ENCODE measurements at places on chromosomes 5 and 9.

GRCh38 chr5:86768699-86769202 lies 151.0 kb downstream of the COX7C start:
- DNase-seq = no peak

DNA sequence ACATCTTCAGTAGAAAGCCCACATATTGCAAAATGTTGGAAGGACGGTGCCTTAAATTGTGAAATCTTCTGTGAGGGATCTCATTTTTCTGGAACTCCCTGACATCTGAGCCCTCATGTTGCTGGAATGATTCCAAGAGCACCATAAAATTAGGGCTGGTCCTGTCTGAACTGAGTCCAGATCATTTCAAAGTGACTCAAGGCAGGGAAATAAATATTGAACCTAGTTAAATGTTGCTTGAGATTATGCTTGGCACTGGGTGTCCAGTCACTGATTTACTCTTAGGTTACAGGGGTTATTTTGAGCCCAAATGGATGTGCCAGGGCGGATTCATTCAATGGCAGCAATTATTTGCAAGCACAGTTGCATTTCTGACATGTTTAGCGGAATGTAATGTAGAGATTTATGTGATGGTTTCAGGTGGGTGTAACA lies 437.0 kb downstream of the PIK3R1 start:
- DNase-seq = no peak

DNA sequence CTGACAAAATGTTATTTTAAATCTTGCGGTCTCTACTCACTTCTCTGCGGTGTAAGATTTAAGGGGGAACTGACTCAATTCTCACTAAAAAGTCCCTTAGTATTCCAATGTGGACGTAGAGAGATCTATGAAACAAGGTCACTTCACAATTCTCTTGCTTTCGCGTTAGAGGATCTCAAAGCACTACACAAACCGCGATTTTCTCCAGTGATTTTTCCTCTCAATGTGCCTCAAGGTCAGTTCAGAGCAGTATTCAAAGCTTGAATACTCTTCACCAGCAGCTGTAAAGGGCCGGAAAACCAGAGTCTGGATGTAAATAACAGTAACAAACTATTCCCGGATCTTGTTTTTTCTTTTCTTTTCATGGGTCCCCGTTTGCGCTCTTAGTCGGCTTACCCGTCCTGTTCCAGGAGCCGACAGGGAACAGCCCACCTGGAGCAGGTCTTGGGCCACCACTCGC lies 128.2 kb downstream of the TMEM161B start:
- no peak for DNase-seq

- no peak for DNase-seq
These were observed 220.9 kb upstream of the TUT7 start for GRCh38 chr9:86575137-86575536.

DNA sequence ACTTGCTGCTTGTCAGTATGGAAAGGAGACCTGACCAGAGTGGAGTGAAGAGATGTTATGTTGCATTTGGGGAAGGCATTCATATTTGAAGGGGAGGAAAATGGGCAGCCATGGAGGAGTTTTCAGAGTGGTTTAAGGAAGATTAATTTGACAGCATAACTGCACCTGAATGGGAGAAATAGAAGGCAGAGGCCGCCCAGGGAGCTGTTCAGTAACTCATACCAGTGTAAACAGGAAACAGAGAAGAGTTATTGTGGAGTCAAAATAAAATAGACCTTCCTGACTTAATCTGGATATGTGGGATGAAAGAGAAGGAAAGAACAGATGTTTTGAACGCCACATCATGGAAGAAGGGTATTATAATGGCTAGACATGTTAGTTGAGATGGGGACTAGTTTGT lies 13.4 kb downstream of the SLC44A1 start:
- no peak for DNase-seq

DNA sequence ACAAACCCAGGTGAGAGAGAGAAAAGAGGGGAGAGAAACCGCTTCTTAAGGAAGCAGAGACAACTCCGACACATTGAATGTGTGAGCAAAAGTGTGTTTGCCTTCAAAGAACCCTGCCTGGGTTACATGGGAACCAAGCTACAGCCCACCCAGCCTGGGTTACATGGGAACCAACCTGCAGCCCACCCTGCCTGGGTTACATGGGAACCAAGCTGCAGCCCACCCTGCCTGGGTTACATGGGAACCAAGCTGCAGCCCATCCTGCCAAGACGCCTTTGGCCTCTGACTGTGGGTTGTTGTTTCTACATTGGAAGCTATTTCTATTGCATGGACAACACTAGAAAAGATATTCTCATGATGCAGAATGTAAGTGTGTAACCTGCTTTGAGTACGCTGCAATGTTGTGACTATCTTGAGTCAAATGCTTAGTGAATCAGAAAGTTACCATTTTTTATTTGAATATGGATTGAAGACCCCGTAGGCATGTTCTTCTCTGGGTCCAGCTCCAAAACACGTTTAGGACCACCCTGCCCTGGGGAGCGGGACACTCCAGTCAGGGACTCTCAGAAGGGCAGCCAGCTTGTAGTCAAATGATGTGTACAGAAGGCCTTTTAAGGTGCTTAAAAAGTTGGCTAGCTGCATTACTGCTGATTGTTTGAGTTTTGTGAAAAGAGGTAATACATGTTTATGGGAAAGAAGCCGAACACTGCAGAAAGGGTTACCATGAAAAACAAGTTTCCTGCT lies 39.1 kb upstream of the UNC5A start:
- no peak for DNase-seq

- no peak for DNase-seq
These were observed 47.9 kb upstream of the BASP1 start for GRCh38 chr5:17169507-17169906.

GRCh38 chr9:111065414-111065813 lies 27.1 kb upstream of the LPAR1 start:
- no peak for DNase-seq

- DNase-seq = no peak
These were observed 19.4 kb upstream of the NOTCH1 start for GRCh38 chr9:136565086-136565714.

DNA sequence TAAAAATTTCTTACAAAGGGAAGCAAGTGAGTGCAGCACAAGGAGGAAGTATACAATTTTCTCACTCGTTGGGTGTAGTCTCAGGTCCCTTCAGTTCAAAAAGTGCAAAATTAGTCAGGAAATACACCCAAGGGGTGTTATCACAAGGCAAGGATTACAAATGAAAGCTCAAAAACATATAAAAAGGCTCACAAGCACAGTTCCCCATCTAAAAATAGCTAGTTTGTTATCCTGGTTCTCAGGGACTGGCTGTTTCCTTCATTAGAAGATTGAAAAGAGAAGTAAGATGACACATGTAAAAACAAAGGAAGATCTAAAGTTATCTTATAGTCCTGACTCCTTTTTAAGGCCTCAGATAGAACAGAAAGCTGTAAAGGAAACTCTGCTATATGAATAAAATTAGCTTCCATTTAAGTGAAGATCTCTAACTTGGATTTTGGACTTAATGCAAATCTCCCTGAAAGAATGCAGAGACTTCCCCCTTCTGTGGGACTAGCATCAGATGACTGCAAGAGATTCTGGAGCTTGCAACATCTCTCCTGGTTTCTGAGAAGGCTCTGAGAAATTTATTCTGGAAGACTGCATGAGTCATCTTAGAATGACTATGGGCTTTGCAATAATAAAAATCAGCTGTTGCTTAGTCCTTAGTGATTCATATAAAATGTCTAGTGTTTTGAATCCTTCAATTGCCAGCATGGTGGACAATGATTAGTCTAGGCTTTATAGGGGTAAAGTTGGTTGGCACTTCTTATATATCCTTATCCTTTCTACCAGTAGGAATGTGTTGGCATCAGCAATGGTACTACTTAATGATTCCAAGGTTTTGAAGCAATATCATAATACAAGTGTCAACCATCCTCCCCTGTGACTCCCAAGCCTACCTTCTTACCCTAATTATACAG lies 25.4 kb downstream of the DAB2 start:
- no peak for DNase-seq

- DNase-seq = no peak
These were observed at the start of gene PCDHA13 for GRCh38 chr5:140881889-140882590. Gene PCDHA13, plus strand, starts transcription at chr5:140882124. Its CDS starts 145 bp downstream, at chr5:140882269.

- no peak for DNase-seq
These were observed 69.1 kb downstream of the GCNT1 start for GRCh38 chr9:76528056-76528455.

DNA sequence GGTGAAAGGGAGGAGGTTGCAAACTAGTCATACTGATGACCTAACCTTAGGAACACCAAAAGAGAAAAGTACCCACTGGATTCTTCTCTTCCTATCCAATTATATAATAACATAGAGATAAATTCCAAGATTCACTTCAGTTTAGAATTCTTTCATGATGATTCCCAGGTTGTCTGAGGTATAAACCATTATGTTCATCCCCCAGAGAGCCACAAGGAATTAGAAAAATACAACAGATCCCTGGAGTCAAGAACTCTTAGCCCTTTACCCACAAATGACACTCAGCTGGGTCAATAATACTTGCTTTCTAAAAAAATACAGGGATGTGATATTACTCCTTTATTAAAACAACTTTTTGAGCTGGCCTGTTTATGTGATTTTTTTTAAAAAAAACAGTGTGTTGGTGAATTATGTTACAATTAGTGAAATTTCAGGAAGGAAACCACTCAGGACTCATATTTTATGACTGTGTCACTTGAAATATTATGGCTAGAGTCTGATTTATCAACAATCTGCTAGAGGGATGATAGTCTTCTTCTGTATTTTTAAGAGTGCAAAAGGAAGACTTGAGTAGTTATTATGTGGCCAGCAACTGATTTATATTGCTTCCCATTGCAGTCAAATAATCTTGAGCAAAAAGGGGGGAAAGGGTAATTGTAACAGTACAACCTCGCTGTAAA lies 338.2 kb downstream of the NFIB start:
- no peak for DNase-seq

- no peak for DNase-seq
These were observed 73.7 kb upstream of the DAP start for GRCh38 chr5:10834695-10835094.

GRCh38 chr5:144844086-144844485 lies 673.4 kb downstream of the KCTD16 start:
- no peak for DNase-seq

- no peak for DNase-seq
These were observed 187.6 kb downstream of the CSNK1G3 start for GRCh38 chr5:123699571-123699970.

GRCh38 chr5:121608826-121609225 lies 242.9 kb upstream of the FTMT start:
- DNase-seq = no peak

DNA sequence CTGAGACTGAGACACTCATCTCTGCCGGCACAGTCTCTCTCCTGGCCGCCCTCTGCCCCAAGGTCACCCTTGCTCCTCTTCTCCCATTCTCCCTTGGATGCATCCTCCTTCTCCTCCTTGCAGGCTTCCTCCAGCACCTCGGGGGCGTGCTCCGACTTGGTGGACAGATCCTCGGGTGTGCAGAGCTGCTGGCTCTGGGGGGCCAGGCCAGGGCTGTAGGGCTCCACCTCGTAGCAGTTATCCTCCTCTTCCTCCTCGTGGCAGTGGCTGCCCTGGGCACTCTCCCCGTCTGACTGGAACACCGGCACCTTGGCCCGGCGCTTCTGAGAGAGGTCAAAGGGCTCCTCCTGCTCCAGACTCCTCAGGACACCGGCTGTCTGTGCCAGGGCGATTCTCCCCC lies 63.3 kb downstream of the ZNF366 start:
- no peak for DNase-seq

DNA sequence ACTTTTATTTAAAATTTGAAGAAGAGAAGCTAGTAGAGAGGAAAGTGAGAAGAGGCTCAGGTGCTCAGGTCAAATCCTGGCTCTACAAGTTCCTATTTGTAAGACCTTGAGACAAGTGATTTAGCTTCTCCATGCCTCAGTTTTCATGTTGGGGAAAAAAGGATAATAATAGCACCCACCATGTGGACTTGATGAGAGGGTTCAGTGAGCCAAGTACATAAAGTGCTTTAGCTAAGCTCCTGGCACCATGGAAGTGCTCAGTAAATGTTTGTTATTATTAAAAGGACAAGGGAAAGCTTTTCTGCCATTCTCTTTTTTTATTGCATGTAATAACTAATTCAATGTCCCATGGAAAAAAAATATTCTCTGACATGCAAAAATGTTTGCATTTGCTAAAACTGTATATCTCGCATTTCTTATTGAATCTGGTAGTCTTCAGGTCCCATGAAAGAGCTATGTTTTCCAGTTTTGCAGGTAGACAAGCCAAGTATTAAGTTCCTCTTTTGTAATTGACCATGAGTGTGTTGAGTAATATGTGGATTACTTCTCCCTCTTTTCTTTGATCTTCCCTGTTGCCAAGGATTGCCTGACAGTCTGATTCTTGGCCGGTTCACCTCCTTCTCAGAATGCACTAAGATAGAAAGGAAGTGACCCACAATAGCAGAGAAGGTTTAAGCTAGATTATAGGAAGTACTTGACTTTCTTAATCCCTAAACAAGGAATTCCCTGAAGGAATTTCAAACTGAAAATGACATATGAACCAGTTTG lies 45.6 kb upstream of the TRIM32 start:
- no peak for DNase-seq

DNA sequence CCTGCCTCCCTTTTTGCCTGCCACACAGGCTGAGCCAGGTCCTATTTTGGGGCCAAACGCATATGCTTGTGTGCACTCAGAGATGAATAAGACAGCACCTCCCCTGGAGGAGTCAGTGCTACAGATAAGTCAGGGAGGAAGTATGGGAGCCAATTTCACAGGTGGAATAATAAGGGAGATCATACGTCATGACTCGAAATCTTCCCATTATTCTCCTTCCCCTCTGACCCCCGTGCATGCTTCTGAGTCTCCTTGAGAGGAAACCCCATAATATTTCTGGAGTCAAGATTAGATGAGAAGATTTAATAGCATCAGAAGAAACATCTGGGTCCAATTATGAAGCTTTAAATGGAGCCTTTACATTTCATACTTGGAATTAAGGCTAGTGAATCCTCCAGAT lies 15.1 kb upstream of the ZCCHC7 start:
- DNase-seq = no peak

DNA sequence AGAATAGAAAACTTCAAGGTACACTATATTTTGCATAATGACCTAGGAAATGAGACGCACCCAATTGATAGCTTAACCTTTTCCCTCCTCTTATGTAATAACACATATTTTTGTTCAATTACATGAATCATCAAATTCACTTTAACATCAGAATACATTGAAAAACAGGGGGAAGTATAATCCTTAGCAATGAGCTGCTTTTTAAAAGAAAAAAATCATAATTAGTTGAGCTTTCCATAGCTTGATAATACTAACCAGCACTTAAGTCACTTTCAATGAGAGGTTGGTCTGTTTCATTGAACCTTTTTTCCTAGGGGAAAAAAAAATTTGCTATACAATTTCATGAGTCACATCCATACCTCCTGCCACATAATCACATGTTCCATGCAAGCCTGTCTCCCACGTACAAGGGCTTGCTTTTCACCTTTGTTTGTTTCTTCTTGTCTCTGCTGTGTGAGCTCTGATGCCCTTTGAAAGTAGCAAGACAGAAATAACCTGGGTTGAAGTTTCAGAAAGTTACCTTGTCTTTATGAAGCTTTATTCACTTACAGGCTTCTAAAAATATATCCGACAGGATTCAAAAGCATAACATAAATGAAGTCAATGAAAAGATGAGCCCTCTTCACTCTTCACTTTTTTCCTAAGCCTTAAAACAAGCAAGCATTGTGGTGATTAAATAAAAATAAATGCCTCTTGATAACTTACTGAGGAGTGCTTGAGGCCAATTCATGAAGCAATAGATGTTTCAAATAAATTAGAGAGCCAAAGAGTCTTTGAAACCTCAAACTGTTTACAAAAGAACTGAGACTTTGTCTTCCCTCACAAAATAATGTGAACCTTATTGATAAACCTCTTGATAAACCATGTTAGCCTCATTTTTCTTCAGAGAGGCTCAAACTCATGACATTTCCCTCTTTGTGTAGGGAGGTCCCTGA lies 108.5 kb downstream of the FEM1C start:
- DNase-seq = no peak

GRCh38 chr5:74013222-74013621 lies 387.2 kb downstream of the ARHGEF28 start:
- DNase-seq = no peak
